Large intestine (tissue), 12 donors: ENCODE measurements at places on chromosomes 3 and 15. TPM values are rescaled to one million over a fixed set of nuclear protein-coding genes. Genes with fewer than 3 reads are reported as not detected.

- DNase-seq, result no peak
Measured at GRCh38 chr3:33993631-33994030, 195.2 kb downstream of the PDCD6IP start.

DNA sequence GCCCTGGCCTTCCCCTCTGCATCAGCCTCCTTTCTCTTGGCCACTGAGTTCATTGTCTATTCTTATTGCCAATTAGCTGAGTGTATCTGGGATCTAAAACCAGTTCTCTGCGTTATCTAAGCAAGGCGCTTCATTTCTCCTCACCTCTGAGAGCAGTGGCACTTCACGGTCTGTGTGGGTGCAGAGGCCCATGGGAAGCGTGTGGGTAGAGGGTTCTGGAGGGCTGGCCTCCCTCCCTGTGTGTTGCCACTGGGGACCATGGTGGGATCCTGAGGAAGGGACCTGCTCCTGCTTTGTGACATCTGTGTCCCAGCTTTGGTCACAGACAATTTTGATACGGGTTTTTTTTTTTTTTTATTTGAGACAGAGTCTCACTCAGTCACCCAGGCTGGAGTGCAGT lies 32.7 kb downstream of the EDEM1 start:
- no peak for DNase-seq

GOLGA8Q gene
- 1.4 TPM for polyA plus RNA-seq

RARRES1 gene
- 111 TPM for polyA plus RNA-seq

DNA sequence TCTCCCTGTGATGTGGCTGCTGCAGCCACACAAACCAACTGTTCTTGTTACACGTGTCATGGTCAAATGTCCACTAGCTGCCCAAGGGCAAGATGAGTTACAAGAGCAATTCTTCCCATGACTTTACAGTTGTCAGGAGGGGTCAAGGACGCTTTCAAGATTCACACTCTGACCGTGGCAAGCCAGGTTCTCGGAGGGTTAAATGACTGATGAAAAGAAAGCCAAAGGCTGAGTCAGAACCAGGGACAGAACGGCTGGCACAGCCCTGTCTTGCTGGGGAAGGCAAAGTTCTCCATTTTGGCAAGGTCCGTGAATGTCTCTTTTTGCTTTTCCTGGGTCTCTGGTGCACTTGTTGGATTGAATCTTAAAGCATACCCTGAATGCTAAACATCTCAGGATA lies 364.5 kb upstream of the ICE2 start:
- no peak for DNase-seq

- DNase-seq, result no peak
Measured at GRCh38 chr3:45990181-45990580, 5.4 kb downstream of the FYCO1 start.

DNA sequence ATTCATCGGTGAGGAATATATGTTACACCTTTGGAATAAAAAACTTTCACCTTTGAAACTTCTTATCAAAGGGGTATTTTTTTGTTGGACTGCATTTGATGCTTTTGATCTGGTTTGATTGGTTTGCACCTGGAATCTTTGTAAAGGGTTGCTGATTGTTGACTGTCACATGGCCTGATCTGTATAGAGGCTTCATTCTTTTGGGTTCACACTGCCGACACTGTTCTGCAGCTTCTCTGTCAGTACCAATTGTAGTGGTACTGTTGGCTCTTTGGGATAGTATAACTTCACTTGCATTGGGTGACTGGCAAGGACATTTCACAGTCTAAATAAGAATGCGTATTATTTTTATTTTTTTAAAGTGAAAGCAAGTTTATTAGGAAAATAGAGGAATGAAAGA lies 155.7 kb downstream of the DOCK3 start:
- DNase-seq, result no peak

- no peak for DNase-seq
Measured at GRCh38 chr3:54169524-54169923, 47.2 kb downstream of the CACNA2D3 start.

DNA sequence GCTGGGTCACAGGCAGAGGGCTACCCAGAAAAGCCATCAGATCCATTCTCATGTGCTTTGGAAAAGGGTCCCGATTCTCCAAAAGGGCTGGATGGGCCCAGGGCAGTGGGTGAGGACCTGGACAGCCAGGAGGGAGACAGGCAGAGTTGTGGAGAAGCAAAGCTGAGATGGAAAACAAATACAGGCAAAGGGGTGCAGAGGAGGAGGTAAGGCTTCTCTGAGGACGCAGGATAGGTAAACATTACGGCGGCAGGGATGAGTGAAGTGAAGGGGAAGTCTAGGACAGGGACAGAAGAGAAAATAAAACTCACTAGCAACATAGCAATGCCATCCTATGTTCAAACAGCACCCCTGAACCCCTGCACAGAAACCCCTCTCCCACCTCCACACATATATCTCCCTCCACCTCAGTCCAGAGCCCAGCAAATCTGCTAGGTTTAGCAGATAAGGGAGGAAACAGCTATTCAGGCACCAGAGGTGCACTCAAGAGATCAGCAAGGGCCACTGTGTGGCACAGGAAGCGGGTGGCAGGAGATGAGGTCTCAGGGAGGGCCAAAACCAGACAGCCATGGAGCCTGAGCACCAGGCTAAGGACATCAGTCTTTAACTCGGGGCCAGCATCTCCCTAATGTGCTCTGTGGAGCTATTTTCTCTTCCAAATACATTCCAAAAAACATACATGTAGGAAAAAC lies 51.3 kb downstream of the HOMER2 start:
- no peak for DNase-seq

CIDEC gene
- 35.6 TPM for polyA plus RNA-seq

- peak; percentile 28 for DNase-seq
Measured at GRCh38 chr15:74631935-74632560, 16.4 kb downstream of the CLK3 start.

CYP1A1 gene
- polyA plus RNA-seq, result 0.54 TPM

CNTN3 gene
- polyA plus RNA-seq, result 4.7 TPM

SEMA6D gene
- polyA plus RNA-seq, result 63.7 TPM

ROPN1 gene
- 0.16 TPM for polyA plus RNA-seq

REC114 gene
- polyA plus RNA-seq, result 0.15 TPM

GRCh38 chr15:43913026-43913780 lies 86.4 kb downstream of the WDR76 start:
- no peak for DNase-seq

TLR9 gene
- 0.37 TPM for polyA plus RNA-seq

GRK7 gene
- not detected for polyA plus RNA-seq

IGF2BP2 gene
- polyA plus RNA-seq, result 87.7 TPM

- no peak for DNase-seq
Measured at GRCh38 chr3:4565809-4566501, 72.8 kb downstream of the ITPR1 start.

GRCh38 chr3:29453284-29454001 lies 172.6 kb downstream of the RBMS3 start:
- DNase-seq, result no peak

GRCh38 chr3:35635926-35636683 lies 3.2 kb upstream of the ARPP21 start:
- DNase-seq, result no peak

HHLA2 gene
- 121 TPM for polyA plus RNA-seq

- DNase-seq, result peak; percentile 74
Measured at GRCh38 chr3:40800343-40800742, 275.6 kb downstream of the ZNF621 start.

RASL12 gene
- polyA plus RNA-seq, result 3.6 TPM

FBXL22 gene
- 6.3 TPM for polyA plus RNA-seq

TGM5 gene
- polyA plus RNA-seq, result 0.03 TPM

- no peak for DNase-seq
Measured at GRCh38 chr3:192494174-192494573, 233.2 kb downstream of the FGF12 start.

DNA sequence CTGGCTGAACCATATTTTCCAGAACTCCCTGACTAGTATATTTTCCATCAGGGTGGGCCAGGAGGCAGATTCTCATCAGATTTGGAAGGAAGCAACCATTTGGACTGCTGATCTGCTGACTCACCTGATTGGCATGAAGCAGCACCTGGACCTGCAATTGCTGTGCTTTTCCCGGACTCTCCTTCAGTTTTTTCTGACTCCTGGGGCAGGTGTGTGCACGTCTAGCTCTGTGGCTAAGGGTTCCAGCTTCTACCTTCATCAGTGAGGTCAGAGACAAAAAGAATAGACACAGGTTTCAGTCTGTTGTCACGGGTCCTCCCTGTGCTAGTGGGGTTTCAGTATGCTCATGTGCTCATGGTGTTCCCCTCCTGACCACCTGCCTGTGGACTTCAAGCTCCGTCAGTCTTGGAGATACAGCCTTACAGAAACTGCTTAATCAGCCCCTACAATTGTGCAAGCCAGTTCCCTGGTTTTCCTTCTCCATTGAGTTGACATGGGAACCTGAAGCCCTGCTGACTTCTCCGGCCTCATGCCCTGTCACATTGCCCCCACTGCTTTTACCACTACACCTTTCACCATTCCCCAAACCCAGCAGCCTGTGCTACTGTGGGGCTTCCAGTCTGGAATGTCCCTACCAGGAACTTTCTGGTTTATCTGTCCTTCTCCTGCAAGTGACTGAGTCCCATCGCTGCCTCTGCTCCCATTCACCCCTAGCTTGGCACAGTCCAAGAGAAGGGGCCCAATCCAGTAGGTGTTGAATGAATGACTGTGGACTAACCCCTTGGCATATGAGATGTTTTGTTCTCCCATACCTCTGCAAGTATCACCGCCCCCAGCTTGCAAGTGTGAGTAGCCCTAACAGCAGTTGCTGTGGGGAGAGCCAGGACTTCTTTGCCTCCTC lies 31.7 kb downstream of the HMCES start:
- peak; percentile 92 for DNase-seq

GRCh38 chr15:72995849-72996248 lies 56.4 kb upstream of the NEO1 start:
- DNase-seq, result no peak

DNA sequence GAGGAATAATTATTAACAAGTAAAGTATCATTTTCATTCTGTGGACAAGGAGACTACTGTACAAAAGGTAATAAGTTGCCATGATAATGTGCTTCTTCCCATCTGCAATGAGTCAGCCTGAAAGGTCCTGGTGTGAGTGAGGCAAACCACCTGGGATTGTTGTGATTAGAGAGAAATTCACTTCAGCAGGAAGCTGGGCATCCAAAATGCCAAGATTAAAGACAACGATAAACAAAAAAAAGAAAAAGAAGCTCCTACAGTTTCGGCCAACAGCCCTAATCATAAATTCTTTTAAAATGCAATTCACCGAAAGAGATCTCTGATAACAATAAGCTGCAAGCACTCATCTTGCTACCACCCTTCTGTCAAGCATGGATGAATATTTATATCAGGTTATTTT lies 507.8 kb downstream of the TUSC7 start:
- DNase-seq, result no peak

DNA sequence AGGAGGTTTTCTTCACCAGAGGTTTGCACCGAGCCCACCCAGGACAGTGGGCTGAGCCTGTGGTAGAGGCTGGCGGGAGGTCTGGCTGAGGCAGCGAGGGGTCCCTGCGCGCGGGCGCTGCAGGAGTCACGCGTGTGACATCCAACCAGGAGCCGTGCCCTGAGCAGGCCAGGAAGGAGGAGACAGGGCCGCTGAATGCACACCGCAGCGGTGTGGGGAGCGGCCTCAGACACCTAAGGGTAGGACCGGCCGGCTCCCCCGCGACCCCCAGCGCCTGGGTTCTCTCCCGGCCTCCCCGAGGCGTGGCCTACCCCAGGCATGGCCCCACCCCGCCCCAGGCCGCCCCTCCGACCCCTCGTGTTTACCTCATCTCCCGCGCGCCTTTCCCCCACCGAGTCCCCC lies 412 bp downstream of the SLC41A3 start:
- peak; percentile 25 for DNase-seq

DNA sequence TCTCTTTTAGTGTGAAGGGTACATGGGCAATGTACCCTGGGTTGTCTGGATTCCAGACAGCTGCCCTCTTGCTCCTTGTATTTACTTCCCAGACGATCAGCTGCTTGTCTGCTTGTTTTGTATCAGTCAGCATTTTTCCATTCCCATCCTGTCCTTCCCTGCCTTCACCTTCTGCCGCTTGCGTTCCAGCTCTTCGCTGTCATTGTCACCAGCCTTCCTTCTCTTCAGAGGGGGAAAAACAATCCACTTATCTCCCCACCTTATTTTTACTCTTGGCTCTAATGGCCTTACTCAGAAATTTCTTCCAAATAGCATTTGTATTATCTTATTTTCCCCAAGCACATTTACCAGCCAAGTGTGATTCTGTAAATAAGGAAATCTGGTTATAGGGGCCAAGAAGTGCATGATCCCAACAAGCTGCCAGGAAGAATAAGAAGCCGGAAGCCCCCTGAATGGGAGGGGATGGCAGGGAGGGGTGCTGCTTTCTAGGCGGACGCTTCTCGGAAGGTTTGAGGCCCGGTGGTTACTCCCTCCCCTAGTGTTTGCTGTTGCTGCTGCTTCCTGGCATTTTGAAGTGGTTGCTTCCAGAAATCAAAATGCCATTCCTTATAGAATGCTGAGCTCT lies 497.6 kb downstream of the NTRK3 start:
- DNase-seq, result no peak

- DNase-seq, result no peak
Measured at GRCh38 chr15:40379853-40380252, 2.7 kb upstream of the KNSTRN start.

- DNase-seq, result peak; percentile 42
Measured at GRCh38 chr3:151439652-151440125, 21.2 kb downstream of the IGSF10 start.

DNA sequence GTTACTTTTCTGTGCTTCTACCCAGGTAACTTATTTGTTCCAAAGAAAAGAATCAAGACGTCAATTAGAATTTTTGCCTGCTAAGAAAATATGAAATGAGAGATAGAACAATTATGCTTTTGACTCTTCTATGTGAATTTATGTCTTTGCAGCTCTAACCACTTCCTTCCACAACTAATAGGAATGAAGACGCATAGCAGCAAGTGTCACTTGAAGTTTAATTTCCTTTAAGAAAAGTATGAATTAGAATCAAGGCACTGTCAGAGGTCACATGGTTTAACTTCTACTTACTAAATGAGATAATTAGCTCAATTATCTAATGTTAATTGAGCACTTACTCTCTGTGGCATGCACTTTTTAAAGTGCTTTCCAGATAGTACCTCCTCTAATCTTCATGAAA lies 3.3 kb downstream of the WDR49 start:
- DNase-seq, result no peak

DNA sequence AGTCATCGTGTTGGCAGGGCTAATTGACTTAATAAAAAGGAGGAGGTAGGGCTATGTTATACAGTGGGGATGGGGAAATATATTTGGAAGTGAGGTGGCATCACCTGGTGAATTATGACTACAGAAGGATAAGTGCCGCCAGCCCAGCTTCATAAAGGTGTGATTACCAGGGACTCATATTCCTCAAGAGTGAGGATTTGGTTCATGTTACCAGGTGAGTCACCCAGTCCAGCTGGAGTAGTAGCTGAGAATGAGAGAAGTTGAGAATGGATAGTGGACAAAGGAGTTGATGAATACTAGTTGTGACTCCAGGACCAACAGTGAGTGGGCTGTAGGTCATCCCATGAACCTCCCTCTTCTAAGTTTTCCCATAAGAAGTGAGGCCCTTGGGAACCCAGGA lies 143.0 kb upstream of the GALNT15 start:
- no peak for DNase-seq
